ENCODE measurements at places on chromosomes 13 and 19.

DNA sequence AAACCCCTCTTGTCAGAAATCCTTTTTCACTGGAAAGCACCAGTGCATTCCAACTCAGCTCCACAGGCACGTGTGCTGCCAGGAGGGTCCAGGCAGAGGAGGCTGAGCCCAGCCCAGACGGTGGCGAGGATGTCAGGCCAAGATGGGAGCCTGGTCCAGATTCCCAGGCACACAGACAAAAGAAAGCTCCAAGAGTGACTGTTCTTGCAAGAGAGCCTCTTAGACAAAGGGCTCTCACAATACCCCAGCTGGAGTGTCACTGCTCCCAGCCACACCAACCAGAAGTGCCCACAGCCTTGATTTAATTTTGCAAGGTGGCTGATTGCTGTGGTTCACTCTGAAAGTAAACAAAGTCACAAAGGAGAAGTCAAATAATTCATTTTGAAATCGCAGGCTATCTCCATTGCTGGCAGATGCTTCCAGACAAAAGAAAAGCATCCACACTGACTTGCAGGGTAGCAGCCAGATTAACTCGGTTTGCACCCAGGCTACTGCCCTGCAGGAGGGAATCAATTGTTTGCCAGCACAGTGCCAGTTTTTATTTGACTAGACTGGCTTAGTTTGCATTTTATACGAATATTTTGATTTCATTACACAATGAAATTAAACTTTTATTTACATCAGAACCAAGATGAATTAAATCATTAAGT, 95.1 kb downstream of the RAB20 start:
- no peak for DNase-seq

GRCh38 chr13:113155982-113156655, 2.3 kb upstream of the PROZ start:
- no peak for DNase-seq

DNA sequence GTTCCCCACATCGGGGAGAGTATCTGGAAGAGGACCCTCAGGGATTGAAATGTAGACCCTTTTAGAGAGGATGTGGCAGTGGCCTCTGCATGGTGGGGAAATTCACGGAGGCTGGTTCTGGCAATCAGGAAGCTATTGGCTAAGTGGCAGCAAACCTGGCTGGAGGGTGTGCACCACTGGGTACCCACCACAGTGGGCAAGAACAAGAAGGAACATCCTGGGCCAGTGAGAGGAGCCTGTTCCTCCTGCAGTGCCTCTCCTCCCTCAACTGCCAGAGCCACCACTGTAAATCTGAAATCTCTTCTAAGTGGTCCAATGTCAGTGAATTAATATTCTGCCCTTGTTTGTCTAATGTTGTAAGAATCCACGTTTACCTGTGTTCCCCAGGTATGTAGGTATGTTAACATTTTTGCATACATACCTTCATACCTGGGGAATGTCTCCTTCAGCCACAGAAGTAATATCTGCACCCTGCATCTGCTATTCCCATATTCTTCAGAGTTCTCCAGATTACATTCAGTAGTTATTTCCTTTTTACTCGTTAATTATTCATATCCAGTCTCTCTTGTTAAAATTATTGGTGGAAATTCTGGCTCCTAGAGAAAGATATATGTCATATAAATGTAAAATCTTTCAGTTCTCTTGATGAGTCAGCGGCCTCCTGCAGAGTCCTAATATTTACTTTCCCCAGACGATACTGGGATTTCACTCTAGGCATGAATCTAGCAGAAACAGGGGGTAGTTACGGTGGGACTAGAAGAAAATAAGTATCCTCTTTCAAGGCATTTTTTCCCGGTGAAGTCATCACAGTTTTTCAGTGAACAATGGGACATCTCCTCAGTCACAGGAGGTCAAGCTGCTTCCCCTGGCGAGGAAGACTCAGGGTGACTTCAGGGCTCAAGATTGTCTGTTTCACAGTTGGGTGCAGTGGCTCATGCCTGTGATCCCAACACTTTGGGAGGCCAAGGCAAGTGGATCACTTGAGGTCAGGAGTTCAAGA, 148.3 kb downstream of the MYO16 start:
- DNase-seq: no peak

- DNase-seq: no peak
These were observed 391.3 kb downstream of the FOXO1 start for GRCh38 chr13:40275155-40275554.

- no peak for DNase-seq
These were observed 187.7 kb downstream of the ABCC4 start for GRCh38 chr13:95113601-95114000.

GRCh38 chr13:59839186-59839585, 324.5 kb downstream of the DIAPH3 start:
- DNase-seq: no peak

DNA sequence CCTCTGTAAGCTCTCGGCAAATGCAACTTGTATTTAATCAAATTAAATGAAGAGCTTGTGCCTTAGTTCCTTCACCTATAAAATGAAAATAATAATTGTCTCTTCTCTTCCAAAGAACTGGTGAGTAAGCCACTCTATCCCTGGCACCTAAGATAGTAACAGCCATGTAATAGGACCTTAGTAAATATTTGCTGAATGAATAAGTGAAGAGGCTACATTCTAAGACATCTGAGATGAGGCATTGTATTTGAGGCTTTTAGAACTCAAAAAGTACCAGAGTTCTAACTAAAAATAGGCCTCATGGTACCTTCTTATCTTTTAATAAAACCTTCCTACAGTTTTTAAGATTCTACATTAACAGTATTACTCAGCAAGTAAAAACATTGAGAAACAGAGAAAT, 17.3 kb upstream of the DCLK1 start:
- no peak for DNase-seq

DNA sequence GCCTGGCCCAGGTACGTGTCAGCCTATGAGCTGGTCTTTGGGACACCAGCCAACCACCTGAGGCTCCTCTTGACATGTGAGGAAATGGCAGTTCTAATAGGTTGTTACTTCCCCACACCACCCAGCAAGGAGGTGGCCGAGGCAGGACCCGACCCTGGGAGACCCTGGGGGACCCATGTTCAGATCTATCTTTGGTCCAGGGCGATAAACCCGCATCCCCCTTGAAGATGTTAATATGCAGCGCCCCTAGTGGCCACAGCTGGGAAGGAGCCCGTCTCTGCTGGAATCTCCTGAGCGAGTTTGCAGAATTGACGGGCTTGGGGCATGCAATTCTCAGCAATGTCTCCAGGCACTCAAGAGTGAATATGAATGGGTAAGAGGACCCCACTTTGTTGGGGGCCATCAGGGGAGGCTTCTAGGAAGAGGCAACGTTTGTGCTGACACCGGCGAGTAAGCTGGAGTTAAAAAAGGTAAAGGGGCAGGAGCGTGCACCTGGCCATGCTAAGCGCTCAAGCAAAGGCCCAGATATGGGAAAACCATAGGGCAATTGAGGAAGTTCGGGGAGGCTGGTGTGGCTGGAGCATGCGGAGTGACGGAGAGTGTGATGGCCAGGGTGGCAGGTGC, 1.5 kb upstream of the MYO1F start:
- DNase-seq: peak; percentile 85

All from right forelimb (tissue), 1 donor.